ENCODE measurements at places on chromosomes 5 and 9.

GRCh38 chr9:134538856-134539566 is 102.6 kb upstream of the COL5A1 start:
- no peak for DNase-seq

DNA sequence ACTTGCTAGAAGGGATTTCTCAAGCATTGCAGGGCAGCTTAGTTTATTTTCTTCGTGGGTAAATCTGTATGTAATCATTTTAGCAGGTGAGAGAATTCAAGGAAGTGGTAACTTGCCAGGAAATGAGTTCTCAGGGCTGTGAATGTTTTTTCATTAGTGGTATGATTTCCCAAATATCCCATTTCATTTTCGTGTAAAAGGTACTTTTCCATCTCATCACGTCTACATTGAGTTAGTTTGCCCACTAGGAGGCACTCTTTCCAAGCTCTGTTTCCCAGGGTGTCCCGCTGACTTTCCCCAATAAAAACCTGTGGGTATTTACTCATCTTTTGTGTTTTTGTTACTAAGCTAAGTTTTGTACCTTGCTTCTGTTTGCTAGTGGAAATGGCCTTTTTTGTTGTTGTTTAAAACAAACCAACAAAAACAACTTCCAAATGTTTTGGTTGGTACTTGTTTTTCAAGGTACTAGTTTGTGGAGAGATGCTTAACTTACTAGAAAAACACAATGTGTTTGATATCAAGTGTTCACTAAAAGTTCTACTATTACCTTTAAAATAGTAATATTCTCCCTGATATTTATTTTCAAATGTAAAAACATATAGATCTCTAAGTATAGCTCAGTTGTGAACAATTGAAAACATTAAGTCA is 373.6 kb downstream of the ADGRV1 start:
- DNase-seq: no peak

DNA sequence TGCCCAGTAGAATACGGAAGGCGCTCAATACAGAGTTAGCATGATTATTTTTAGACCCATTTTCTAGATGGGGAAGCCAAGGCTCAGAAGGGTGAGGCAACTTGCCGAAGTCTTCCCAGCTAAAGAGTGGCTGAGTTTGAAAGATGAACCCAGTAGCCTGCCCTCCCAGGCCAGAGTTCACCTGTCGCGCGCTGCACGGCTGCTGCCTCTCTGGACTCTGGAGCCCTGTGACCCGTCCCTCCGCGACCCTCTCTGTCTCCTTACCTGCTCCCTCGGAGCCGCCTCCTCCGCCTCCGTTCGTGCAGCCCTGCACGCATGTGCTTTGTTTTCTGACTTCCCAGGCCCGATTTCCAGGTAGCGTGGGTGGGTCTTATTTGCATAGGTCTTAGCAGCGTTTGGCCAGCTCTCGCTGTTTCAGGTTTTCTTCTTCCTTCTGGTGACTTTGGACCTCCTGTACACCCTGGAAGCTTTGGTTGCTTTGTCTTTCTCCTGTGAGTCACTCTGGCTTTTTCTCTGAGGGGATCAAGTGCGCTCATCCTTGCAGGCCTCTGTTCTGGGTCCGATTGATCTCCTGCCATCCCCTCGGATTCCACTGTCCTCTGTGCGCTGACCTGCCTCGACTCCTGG is at the start of gene RNF183:
Gene RNF183 (minus strand): TSS at position 585 of the 627 bp plus-strand sequence. CDS start 5,192 bp downstream, outside the sequence.
- DNase-seq: no peak

DNA sequence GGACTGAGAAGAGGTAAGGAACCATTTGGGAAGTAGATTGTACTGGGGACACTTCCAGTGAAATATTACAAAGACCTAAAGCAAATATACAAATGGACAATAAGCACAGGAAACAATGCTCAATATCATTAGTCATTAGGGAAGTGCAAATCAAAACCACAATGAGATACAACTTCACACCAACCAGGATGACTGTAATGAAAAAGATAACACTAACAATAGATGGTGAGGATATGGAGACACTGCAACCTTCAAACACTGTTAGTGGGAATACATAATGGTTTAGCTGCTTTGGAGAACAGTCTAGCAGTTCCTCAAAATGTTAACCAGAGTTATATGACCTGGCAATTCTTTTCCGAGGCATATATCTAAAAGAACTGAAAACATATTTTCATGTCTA is 149.7 kb downstream of the TRPM3 start:
- no peak for DNase-seq

GRCh38 chr9:125434986-125435775 is 173.6 kb downstream of the GAPVD1 start:
- DNase-seq: no peak

DNA sequence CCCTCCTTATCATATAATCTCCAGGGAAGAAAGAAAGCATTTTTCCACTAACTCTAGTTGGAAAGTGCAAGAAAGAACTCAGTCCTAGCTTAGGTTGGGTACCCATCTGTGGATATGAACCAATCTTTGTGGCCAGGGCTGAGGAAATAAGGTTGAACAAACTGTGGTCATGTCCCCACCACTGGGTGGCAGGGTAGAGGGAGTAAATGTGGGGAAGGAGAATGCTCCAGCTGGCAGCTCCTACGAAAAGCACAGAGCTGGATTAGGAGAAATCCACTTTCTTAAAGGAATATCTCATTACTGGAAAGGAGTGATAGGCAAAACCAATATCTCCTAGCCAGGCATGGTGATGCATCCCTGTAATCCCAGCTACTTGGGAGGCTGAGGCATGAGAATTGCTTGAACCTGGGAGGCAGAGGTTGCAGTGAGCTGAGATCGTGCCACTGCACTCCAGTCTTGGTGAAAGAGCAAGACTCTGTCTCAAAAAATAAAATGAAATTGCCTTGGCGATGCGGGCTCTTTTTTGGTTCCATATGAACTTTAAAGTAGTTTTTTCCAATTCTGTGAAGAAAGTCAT is 175.1 kb downstream of the CCDC192 start:
- DNase-seq: no peak

DNA sequence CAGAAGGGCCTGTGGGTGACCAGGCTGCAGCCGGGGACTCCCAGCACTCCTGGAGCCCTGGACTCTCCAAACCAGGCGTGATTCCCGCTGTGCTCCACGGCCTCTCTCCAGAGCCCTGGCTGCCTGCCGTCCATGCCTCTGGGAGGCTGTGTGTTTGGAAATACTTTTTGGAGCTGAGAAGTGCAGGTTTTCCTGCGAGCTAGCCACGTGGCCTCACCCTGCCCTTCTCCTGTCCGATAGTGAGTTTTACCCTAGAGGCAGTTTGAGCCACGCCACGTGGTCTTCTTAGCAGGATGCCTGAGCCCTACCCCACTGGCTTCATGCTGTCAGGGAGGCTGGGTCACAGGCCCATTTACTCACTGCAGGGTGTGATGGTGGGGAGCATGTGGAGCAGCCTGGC is 71.3 kb downstream of the COL5A1 start:
- no peak for DNase-seq

DNA sequence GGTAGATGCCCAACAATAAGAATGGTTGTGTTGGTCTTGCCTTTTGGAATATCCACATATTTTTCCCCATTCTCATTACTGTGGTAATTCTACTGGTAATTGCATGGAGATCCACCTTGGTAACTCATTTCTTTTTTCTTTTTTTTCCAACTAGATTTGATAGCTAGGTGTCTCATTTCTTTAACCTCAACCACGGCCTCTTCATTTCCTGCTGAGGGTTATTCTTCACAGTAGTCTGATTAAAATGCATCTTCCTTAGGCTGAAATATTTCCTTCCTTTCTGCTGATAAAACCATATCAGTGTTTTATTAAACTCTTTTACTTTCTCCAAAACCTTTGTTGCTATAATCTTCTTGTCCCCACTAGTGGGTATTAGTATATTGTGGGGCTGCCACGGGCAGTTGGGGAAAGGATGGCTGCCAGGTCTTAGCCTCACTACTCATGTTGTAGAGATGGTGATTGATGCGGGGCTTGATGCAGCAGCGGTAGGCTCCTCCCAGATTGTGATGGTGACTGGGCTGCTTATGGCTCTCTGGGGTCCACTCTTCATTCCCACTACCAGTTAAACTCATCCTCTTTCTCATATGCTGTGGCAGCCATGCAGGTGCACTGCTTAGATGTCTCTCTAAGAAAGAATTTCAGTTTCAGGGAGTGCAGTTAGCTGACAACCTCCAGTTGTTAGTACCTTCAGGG is 35.9 kb downstream of the KIF2A start:
- no peak for DNase-seq

DNA sequence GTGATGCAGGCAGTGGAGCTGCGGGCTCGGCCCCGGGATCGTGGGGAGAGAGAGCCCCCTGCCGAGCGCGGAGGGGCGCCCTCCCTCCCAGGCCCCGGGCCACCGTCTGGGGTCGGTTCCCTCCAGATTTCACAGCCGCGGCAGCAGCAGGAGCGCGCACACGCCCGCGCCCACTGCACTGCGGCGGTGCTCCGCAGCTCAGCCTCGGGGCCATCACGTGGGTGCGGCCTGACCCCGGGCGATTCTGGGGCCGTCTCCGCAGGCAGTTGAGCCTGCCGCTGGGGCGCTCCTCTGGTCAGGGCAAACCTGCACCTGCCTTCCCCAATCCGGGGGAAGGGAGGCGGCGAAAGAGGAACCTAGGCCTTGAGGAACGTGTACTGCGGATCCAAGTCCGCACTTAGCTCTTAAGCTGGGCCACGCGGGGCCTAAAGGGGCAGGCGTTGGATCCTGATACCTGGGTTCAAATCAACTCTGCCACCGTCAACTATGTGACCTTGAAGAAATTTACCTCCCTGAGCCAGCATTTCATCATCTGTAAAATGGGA is 9.4 kb upstream of the DELE1 start:
- DNase-seq: no peak

GRCh38 chr5:151550146-151550545 is 41.0 kb downstream of the FAT2 start:
- DNase-seq: no peak

DNA sequence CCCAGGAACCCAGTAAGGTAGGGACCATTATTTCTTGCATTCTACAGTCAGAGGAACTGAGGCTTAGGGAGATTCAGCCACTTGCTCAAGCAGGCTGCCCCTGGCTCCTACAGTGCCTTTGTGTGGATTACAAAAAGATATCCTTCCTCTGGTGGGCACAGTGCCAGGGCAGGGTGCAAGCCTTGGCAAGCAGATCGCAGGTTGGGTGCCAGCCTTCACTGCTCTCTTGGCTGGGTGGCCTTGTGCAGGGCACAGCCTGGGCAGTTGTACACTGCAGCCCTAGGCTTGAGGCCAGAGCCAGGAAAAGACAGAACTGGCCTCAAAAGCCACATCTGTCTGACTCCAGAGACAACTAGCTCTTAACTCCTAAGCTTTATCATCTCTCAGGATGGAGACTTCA is 15.0 kb downstream of the DOCK2 start:
- DNase-seq: no peak

GRCh38 chr5:16450163-16450562 is 15.4 kb downstream of the ZNF622 start:
- DNase-seq: no peak
